Activated T-helper 17 cell treated with anti-CD3 and anti-CD28 coated beads, Interleukin-2, amount 50 U/mL, for 72 hours (primary cell): ENCODE measurements at places on chromosomes 2 and 18. TPM values are rescaled to one million over a fixed set of nuclear protein-coding genes. Genes with fewer than 3 reads are reported as not detected.

DQX1 gene
- 0.76 TPM for total RNA-seq

DNA sequence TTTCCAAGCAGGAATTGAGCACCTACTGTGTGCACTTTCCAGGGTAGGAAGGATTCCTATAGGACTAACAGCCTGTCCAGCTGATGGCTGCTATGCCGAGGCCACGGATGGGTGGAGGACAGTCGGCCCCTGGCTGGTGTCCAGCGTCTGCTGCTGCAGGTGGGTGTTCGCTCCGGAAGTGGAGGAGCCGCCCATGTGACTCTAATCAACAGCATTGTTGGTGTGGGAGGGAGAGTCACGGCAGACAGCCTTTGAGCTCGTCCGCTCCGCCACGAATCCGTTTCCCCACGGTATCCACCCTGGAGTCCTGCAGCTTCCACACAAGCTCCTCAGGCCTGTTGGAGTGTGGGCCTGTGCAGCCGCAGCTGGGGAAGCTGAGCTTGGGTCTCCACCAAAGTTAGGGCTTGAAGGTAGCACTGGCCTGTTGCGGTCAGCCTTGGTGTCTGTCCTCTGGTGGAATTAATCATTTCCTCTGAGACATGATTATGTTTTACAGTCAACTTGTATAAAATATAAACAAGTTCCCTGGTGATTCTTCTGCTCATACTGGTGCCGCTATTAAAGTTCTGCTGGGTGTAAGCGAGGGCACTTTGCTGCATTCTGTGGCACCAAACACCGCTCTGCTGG is 185.9 kb upstream of the TPO start:
- no peak for ATAC-seq

GALNT5 gene
- 0.08 TPM for total RNA-seq

- ATAC-seq = peak; percentile 62
These were observed 62.5 kb upstream of the ACVR2A start for GRCh38 chr2:147782141-147782930.

- no peak for ATAC-seq
These were observed 542.3 kb upstream of the VWC2L start for GRCh38 chr2:213868526-213868925.

DNA sequence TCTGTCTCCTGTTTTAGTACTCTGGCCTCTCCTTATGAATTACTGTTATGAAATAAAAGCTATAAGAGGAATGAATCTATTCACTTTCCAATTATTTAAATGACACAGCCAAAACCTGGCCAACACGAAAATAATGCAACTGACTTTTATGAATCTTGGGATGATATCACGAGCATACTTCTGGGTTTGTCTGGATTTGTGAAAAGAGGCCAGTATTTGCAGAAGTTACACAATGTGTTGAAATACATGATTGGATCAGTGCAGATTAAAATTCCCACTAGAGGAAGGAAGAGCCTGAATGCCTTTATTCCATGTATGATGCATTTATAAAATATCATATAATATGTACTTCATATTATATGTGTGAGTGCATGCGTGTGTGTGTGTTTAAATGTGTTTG is 418.2 kb downstream of the GRB14 start:
- ATAC-seq = no peak

DNA sequence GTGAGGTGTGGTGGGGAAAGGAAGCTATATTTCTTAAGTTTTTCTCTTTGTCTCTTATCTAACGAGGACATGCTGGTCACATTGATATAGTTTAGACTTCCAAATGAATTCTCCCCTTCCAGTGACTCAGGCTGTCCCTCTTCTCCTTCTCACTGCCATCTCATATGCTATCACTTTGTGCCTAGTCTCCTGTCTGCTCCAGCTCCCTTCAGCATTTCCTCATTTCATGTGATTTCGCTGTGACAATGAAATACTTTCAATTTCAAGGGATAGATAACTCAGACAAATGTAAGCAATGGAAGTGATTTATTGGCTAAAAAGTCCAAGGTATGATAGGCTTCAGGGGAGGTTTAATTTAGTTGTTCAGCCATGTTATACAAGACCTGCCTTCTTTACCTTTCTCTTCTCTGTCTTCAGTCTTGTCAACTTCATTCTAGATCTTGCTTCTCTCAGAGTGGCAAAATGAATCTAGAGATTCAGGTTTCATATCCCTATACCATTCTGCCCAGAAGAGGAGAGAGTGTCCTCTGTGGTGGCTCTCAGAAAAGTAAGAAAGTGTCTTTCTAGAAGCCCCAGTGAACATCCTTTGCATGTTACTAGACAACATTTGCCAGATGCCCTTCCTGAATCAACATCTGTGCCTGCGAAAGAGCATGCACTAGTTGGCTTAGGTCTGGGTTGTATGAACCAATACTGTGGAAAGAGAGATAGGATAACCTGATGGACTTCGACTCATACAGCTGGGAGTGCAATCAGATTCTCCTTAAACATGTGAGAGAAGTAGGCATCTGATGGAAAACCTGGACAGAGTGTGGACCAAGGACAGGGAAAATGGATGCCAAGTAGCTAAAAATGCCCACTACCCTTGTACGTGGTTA is 29.9 kb upstream of the GPR155 start:
- ATAC-seq = no peak

DNA sequence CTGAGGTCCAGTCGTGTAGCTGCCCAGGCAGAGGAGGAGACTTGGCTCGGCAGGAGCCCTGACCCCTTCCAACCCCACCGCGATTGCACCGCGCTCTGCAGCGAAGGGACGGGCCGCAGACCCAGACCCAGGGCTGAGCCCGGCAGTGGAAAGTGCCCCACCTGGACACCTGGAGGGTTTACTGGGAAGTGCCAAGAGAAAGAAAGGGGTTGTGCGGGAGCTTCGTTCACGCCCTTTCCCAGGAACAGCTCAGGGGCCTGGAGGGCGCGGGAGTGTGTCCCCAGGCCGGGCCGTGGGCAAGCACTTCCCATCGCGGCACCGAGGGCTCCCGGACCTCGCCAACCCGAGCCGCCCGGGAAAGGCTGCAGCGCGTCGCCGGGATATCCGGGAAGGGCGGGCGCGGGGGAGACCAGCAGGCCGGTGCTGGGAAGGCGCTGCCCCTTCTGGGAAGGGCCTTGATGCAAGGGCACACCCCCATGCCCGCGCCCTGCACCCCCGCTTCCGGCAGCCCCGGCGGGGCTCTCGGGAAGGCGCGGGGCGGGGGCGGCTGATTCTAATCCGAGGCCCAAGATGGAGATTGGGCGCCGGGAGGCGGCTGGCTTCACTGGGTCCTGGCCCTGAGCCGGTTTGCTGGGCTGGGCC is 36.1 kb upstream of the MRPL33 start:
- peak; percentile 90 for ATAC-seq
